ENCODE measurements at places on chromosomes 7 and 10.

- no peak for DNase-seq
Measured at GRCh38 chr10:63262430-63263073, 129.4 kb downstream of the NRBF2 start.

- DNase-seq, result no peak
Measured at GRCh38 chr10:124721330-124722045, 22.7 kb downstream of the FAM53B start.

DNA sequence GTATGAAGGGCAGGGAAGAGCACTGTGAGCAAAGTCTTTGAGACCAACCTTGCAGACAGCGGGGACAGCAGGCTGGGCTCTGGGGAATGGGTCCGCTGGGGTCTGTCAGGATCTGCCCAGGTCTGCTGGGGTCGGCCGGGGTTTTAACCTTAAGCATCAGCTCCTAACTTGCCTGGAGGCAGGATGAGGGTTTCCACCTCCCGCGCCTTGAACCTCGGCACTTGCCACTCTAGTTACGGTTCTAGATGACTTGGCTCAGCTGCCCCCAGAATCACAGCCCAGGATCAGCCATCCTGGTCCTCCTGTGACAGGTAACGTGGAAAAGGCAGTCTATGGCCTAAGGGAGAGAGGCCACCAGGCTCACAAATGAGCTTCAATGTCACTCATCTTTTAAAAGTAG lies 50.4 kb upstream of the CACUL1 start:
- no peak for DNase-seq

GRCh38 chr10:35352512-35352911 lies 16.2 kb downstream of the CCNY start:
- no peak for DNase-seq

DNA sequence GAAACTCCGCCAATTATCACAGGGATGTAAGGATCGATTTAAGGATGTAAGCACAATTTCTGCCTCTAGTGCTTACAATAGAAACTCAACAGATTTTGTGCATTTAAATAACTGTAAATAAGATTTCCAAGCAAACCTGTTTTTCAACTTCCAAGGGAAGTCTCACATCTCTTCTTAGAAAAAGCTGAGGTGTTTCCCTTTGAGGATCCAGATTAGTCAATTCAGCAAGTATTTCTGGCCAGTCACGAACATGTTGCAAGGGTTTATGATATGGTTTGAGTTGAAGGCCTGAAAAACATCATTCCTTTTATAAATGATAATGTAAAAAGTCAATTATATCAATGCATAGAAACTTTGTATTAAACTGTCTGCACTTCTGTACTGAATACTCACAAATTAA lies 23.9 kb downstream of the KRIT1 start:
- no peak for DNase-seq

DNA sequence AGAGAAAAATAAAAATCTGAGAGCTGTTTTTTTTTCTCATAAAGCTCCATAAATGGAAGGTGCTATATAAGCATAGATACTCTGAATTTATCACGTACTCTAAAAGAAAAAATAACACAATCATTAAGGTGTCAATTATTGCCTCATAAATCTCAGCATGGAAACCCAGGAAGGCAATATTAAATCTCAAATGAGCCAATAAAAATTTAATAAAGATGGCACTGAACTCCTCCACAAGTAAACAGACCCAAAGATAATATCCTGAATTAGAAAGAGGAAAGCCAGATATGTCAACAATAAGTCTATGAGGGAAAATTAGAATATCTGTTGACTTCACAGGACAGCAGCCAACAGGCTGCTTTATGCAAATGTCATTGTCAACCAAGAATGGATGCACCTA lies 66.5 kb downstream of the CDK6 start:
- no peak for DNase-seq

- no peak for DNase-seq
Measured at GRCh38 chr7:17406738-17407137, 108.3 kb downstream of the AHR start.

DNA sequence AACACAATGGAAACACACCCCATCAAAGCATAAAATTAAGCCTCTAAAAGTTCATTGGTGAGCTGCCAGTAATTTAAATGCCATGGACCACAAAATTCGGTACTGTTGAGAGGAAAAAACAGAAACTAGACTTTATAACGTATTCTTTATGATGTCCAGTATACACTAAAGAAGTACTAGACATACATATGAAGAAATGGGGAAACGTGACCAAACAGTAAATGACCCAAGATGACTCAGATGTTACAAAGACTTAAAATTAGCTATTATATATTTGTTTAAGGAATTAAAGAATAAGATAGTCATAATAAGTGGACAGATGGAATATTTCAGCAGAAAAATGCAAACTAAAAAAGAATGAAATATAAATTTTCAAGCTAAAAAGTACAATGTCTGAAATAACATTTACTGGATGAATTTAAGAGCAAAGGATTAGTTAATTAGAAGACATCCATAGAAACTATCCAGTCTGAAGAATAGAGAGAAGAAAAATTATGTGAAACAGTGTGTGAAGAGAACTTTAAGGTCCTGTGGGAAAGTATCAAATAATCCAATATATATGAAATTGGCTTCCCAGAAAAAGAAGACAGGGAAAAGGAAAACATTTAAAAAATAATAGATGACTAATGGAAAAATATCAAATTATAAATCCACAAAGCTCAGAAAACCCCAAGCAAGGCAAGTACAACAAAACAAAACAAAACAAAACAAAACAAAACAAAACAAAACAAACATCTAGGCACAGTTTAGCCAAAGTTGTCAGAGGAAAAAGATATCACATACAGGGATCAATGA lies 69.4 kb downstream of the SAMD9 start:
- no peak for DNase-seq
